CD4-positive, alpha-beta T cell treated with Interleukin-6 at 100 ng/mL for 8 hours (primary cell): ENCODE measurements at places on chromosomes 13 and 19.

DNA sequence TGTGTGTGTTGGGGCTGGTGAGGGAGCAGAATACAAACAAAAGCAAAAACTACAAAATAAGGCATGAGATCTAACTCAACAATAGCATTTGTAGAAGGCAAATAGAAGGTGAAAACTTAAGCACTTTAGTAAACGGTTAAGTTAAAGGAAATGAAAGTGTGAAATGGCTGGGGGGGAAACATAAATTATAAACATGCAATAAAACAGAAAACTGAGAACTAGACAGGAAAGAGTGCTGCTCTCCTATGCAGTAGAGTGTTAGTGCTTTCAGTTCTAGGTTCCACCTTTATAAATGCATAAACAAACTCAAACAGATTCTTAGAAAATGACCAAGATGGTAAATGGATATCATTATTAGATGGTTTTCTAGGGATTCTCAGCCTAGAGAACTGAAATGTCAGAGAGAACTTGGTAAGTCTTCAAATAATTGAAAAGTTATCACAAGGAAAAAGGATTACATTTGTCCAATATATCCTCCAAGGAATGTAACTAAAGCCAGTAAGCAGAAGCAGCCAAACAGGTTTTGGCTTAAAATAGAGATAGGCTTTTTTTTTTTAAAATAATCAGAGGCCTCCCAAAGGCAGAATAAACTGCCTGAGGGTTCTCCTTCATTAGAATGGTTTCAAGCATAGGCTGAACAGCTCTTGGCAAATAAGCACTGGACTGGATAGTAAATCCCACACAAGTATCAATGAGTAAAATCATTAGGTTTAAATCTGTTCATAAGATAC is 23.3 kb downstream of the RBM26 start:
- no peak for DNase-seq

DNA sequence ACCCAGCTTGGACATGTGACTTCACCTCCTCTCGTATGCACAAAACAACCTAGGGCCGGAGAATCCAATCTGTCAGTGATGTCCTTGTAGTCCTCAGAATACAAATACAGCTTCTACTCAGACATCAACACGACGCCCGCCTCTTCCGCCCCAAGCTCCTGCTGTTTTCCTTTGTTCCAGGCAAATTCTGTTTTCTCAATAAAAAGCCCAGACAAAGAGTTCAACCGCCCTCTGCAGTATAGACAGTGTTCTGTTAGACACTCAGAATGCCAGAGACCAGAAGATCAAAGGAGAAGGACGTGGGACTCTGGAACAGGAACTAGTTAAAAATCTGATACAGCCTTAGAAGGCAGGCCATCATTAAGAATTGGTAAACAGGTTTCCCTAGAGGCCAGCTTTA is 42.0 kb upstream of the GGACT start:
- DNase-seq: no peak

GRCh38 chr19:19550972-19551852 is 13.1 kb downstream of the CILP2 start:
- DNase-seq: no peak

GRCh38 chr13:30153545-30154426 is 153.6 kb downstream of the KATNAL1 start:
- no peak for DNase-seq

- DNase-seq: peak; percentile 93
Measured at GRCh38 chr13:24160458-24161009, at the start of gene SPATA13. Gene SPATA13, plus strand, starts transcription at chr13:24160720. Its CDS starts 62,210 bp downstream, at chr13:24222930.

DNA sequence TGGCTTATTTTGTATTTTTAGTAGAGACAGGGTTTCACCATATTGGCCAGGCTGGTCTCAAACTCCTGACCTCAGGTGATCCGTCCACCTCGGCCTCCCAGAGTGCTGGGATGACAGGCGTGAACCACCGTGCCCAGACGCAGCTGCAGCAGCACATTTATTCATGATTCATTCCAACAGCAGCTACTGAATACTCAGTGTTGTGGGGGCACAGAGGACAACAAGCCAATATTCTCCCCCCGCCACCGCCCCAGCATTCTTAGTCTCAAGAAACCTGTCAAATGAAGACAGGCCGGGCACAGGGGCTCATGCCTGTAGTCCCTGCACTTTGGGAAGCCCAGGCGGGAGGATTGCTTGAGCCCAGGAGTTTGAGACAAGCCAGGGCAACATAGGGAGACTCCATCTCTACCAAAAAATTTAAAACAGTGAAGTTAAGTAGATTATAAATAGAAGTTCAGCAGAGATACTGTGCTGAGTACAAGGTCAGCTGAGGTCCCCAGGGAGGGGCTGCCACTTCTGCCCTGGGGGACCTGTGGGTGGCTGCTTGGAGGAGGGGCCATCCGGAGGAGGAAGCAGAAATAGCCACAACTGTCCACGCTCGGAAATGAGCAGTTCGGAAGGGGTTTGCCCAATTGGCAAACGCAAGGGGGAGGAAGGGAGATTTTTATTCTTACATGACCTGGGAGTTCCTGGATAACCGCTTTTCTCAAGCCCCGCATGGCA is 4.3 kb downstream of the DOT1L start:
- no peak for DNase-seq

DNA sequence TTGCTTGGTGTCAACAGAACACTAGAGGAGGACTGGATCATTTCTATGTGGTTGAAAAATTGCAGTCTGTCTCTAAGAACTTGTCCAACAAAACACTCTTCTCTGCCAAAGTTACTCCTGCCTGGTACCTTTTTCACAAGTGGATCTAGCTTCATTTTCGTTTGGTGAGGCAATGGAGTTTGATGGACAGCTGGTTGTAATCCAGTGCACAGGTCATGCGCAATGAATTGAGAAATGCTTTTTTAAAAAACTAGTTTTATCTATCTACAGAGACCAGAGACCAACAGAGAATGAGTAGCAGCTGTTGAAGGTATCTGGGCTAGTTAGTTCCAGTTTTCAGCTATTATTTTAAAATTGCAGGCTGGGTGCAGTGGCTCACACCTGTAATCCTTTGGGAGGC is 12.0 kb upstream of the KBTBD6 start:
- no peak for DNase-seq

DNA sequence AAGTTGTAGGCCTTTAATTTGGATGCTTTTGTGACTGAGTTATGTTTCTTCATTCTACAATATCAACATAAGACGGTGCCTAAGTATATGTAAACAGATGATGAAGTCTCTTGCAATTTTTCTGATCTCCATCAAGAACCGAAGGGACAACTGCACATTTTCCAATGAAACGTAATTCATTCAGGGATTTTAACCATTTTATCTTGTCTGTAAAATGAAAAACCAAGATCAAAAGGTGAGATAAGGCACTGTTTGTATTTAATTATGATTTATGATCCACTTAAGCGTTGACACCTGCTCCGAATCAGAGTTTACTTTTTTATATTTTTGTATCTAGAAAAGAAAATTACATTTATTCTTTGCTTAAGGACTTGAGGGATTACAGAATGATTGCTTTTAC is 556.8 kb upstream of the ARGLU1 start:
- DNase-seq: no peak

GRCh38 chr13:50030315-50030714 is 15.1 kb downstream of the KCNRG start:
- no peak for DNase-seq

- DNase-seq: peak; percentile 51
Measured at GRCh38 chr19:46967578-46968032, 52.0 kb upstream of the NPAS1 start.

DNA sequence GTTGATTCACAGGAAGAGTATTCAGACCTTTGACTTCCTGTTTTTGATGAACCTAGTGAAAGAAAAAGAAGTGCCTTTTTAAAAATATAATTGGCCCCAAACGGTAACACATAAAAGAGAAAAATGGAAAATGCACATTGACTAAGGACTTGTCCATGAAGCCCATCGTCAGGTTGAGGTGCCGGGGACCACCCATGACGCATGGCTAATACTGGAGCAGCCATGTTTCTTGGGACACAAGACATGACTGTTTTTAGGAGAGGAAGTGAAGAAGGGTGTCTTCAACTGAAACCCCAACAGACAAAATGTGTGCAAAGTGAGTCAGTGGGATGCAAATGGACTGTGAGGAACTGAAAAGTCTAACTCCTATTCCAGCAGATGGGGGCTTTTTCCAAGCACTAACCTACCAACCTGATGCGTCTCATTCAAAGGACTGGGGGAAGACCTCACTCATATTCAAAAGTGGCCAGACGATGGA is 459.4 kb downstream of the FOXO1 start:
- no peak for DNase-seq

- no peak for DNase-seq
Measured at GRCh38 chr19:33339016-33339984, 34.2 kb upstream of the CEBPG start.

DNA sequence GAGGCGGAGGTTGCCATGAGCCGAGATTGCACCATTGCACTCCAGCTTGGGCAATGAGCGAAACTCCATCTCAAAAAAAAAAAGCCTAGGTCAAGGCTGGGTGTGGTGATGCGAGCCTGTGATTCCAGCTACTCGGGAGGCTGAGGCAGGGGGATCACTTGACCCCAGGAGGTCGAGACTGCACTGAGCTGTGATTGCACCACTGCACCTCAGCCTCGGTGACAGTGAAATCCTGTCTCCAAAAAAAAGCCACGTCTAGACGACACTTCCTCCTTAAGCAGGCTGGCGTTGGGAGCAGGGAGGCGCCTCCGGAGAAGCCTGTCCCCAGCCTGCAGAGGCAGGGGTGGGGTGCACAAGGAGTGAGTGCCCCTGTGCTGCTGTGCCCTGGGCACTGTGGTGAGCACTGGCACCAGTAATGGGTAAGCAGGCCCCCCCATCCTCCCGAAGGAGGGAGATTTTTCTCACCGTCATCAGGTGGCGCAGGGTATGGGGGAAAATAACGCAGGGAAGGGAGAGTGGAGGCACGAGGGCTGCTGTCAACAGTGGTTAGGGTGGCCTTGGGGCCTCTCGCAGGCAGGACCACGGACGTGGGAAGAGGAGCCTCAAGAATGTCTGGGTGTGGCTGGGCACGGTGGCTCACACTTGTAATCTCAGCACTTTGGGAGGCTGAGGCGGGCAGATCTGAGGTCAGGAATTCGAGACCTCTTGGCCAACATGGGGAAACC is 706 bp downstream of the P2RY11 start:
- DNase-seq: peak; percentile 17

- DNase-seq: no peak
Measured at GRCh38 chr19:45003485-45003884, 2.2 kb downstream of the RELB start.
